EH (cell line): ENCODE measurements at places on chromosomes 2 and 18.
A peak's percentile ranks its signal among the peaks of the same experiment; 100 is the strongest.

DNA sequence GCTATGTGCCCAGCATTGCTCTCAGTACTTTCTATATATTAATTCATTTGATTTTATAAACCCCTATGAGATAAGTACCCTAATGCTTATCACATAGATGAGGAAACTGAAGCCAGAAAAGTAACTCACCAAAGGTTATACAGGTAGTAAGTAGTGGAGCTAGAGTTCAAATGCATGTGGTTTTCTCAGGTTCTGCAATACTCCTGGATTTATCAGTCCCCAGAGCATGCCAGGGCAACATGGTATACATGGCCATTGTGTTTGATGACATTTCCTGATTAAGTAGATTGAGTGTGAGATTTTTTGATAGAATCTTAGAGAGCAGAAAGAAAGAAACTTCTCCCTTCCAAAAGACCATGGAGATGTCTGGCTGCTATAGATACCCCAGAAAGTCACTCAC, 233.1 kb downstream of the IKZF2 start:
- DNase-seq, result no peak

DNA sequence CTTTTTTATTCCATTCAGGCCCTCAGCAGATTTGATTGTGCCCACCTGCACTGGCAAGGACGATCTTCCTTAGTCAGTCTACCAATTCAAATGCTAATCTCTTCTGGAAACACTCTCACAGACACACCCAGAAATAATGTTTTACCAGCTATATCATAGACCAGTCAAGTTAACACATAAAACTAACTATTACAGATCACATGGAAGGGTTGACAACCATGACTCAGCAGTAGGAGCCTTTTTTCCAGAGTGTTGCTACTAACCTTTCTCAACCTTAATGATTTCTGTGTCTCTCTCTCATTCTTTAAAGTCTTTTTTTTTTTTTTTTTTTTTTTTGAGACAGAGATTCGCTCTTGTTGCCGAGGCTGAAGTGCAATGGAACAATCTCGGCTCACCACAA, 143.5 kb upstream of the MSH6 start:
- peak; percentile 9 for DNase-seq

DNA sequence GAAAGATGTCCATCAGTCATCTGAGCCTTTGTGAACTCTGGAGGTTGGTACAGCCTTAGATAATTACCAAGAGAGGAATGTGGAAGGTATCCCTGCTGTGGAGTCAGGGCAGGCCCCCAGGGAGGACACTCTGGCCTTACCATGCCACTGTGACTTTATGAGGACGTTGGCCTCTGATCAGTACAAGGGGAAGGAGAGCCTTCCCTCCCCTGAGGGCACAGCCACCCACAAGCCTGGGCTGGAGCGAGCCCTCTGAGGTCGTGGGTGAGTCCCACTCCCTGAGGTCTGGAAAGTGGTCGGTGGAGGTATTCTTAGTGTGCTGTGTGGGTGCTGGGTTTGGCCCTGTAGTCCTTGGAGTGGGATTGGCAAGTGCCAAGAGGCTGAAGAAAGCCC, 91.6 kb downstream of the STPG4 start:
- peak; percentile 50 for DNase-seq

DNA sequence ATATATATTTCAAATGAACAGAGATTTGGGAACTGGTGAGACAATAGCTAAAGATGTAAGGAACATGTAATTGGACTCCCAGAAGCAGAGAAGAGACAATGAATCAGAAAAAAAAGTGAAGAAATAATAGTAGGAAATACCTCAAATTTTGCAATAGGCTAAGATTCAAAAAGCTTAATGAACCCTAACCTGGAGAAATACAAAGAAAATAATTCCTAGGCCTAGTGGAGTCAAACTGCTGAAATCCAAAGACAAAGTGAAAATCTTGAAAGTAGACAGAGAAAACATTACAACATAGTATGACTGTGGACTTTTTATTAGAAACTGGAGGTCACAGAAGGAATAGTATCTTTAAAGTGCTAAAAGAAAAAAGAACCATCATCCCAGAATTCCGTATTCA, 76.7 kb downstream of the LAMA3 start:
- DNase-seq, result no peak

DNA sequence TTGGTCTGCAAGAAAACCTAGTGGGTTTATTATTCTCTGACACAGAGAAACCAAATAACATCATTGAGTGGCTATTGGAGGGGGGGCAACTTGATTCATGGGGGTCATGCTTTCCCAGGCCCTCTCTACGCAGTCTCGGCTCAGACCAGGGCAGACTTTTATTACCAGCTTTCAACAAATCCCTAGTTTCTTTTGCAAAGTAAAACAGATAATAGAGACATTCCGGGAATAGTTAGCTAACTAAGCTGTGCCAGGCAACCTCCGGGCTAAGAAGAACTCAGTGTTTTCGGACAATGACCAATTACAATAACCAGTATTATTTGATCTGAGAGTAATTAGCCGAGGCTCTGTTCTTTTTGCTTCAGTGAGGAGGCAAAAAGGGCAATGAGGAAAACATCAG, 66.3 kb downstream of the CDK15 start:
- DNase-seq, result peak; percentile 57

DNA sequence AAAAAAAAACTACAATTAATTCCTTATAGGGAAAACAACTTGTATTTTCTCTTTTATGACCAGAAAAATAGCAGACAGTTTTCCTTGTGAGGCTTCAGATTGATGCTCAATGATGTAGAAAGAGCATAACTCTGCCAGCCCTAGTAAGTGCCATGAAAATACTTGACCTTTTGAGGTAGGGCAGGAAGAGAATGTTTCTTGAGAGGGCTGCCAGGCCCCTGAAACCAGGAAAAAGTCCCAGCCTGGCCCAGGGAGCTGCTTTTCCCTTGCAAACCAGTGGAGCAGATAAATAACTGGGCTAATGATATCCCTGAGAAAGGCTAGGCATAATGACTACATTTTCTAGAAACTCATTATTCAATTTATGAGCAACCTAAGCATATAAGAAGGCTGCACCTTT, 126.8 kb downstream of the SLC8A1 start:
- peak; percentile 43 for DNase-seq

- DNase-seq, result peak; percentile 97
Measured at GRCh38 chr2:240921311-240921994, 15.3 kb downstream of the CROCC2 start.

- DNase-seq, result no peak
Measured at GRCh38 chr2:190532581-190532980, 1.9 kb downstream of the NEMP2 start.

- no peak for DNase-seq
Measured at GRCh38 chr2:28507796-28508764, 12.2 kb downstream of the PLB1 start.

DNA sequence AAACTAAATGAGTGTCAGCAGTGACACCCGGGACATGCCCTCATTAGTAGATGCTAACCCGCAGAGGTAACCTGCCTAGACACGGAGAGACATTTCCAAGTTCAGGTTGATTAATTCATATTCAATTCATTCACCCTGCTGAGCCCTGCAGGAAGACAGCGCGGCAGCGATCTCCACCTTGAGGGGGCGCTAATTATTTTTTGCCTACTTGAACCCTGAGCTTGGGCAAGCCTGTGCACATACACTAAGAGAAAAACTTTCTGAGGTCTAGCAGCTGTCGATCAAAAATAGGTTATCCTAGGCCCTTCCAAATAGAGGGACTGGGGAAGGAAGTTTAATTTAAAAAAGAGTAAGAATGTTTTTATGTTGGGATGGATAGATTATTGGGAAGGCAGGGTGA, 1.3 kb upstream of the LYPD6 start:
- peak; percentile 1 for DNase-seq

DNA sequence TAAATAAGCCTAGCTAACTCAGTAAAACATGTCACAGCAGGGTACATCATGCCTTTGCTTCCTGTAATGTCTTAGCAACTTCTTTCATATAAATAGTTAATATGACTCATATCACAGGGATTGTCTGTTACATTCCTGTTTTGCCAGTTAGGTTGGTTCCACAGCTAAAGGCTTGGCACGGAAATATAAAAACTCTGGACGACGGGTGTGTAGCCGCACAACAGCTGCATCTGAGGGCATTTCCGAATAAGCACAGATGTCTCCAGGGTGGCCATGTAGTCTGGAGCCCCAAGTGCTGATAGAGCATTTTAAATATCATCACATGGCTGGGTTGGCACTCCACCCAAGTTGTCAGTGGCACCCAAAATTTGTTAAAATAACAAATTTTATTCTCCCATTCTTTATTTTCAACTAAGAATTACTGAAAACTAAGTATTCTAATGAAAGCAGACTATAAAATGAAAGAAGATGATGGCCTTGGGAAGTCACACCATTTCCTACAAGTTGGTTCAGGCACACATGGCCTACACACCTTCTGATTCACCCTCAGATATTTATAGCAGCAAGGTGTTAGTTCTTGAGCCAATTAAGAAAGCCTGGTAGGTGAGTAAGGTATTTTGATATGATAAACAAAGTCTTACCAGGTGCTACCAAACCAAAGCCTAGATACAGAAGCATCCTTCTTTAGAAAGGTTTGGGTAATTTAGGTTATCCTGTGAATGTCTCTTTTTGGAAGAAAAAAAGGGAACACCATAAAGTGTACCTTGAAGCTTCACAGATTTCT, 61.8 kb upstream of the STK17B start:
- peak; percentile 92 for DNase-seq

DNA sequence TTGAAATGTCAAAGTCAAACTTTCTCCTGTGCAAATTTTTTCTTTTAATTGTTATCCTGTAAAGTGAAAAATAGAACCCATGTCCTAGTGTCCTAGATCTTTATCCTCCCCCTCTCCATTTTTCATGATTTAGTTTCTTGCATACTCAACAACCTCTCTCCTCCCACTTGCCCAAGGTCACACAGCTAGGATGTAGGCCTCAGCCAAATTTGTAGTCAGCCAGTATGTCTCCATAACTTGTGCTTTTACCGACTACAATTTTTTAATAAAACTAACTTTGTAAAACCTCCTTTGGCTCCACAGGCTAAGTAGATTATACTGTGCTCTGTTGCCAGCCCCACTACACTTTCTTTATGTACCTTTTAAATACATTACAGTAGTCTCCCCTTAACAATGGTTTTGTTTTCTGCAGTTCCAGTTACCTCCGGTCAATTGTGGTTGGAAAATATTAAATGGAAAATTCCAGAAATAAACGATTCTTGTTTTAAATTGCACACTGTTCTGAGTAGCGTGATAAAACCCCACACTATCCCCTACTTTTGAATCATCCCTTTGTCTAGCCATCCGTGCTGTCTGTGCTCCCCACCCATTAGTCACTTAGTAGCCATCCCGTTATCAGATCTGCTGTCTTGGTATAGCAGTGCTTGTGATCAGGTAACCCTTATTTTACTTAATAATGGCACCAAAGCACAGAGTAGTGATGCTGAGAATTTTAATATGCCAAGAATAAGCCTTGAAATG, 22.8 kb downstream of the GULP1 start:
- DNase-seq, result peak; percentile 48

GRCh38 chr18:13532406-13533075, 193.8 kb downstream of the FAM210A start:
- DNase-seq, result no peak

DNA sequence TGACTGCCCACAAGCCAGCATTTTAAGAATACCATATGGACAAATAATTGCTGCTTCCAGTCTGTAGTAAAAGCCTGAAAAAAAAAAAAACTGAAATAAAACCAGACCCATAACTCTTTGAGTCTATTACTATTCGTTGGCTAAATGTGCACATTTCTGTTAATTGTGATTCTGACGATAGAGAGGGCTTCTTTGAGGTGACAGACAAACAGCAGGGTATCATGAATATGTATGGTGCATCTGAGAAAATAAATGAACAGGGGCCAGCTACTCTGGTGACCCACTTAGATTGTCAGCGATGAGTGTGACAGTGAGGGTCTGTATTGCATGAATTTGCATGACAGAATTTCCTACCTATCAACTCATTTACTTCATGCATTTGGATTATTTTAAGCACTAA, 427.8 kb upstream of the SOX11 start:
- no peak for DNase-seq

- peak; percentile 82 for DNase-seq
Measured at GRCh38 chr2:157838442-157839161, 37.5 kb downstream of the ACVR1 start.
